ENCODE measurements at places on chromosomes 5 and 9.

DNA sequence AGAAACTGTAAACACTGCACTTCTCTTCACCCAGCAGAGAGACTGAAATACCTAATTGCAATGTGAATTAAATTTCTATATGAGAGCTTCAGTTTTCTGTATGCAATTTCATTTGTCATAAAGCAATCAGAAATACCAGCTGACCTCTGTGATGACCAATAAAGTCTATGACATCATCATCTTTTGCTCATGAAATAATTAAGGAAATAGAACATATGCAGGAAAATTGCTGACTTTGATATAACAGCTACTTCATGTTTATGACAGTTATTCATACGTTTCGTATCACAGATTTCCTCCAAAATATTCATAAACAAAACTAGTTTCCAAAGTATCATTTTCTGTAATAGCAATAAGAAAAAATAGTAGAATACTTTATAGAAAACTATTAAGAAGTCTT, 652.3 kb downstream of the SLCO4C1 start:
- no peak for DNase-seq

DNA sequence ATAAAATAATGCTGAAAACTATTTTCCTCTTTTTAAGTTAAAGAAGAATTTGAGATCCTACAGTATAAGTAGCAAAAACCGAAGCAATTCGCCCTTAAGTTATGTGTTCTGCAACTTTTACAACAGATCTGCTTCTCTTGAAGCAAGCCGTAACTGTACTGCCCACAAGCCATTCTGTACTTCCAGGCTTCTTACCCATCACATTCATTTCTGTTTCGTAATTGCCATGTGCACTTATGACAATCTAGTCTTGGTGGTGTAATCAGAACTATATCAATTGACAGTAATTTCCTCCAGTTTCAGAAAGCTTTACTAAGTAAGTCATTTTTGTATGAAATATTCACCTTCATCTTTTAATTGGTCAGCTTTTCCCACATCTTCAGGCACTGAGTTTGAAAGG, 13.8 kb downstream of the SGTB start:
- DNase-seq: no peak

GRCh38 chr5:42923710-42924109, 112.0 kb upstream of the SELENOP start:
- no peak for DNase-seq

DNA sequence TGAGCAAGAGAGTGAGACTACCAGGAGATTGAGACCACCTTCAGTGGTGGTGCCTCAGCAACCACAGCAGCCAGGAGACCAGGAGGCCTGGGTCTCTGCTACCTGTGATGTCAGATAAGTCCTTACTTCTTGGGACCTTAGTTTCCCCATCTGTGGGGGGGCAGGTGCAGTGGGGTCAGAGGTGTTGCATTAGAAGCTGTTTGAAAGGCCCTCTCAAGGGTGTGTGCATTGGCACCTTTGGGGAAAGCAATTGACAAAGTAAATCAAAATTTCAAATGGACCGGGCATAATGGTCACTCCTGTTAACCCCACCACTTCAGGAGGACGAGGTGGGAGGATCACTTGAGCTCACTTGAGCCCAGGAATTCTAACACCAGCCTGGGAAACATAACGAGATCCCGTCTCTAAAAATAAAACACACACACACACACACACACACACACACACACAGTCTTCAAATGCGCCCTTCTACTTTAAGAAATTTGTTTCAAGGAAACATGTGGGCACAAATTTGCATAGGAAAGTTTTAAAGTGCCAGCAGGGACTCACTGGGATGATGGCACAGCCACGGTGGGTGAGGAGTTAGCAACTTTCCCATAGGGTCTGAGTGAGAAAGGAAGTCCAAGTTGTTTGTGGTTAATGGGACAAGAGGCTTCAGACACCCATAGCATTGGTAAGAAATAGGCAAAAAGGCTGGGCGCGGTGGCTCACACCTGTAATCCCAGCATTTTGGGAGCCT, 1.3 kb upstream of the AK1 start:
- DNase-seq: no peak

DNA sequence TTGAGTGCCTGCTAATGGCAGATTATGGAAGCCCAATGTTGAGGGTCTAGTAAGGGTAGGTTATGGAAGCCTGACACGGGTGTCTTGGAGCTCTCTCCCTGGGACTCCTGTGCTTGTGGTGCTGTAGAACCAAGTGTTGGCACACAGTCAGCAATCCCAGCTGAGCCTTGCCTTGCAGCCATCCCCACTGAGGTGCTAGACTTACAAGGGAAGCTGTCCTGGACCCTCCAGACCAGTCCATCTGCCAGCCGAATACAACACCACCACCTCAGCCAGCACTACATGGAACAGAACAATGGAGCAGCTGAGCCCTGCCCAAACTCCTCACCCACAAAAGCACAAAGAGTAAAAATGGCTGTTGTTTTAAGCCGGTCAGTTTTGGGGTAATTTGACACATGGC, 90.5 kb upstream of the DNAH5 start:
- no peak for DNase-seq

GRCh38 chr9:87125819-87126218, 178.5 kb upstream of the GAS1 start:
- no peak for DNase-seq

DNA sequence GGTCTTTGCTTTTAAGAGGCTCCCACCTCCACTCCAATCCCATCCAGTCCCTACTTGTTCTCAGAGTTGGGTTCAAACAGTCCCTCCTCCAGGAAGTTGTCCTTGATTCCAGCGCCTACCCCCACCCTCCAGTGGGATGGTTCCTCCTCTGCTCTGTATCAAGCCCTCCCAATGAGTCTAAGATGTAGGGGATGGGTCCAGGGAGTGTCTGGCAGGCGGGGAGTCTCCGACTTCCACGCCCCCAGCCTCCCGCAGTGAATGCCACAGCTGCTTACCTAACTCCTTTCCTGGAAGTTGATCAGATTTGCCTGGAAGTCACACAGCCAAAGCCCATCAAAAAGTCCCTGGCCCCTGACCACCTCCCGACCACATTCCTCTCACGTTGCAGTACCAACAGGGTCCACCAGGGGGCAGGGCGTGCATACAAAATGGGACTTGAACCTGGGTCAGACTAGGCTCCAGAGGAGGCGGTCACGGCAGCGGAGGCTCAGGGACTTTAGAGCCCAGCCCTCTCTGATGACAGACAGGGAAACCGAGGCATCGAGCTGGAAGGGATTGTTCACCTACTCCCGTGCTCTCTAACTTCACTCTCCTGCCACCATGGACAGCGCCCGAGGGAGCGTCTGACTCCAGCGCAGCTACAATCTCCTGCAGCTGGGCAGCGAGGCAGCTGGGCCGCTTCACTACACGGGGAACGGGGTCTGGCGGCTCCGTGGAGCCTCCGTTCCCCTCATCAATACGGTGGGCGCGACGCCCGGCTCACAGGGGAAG, 25.0 kb upstream of the TDRD7 start:
- DNase-seq: peak; percentile 66

GRCh38 chr9:8208465-8208864, 408.9 kb upstream of the DMAC1 start:
- DNase-seq: no peak

- DNase-seq: no peak
These were observed 82.1 kb downstream of the GAPVD1 start for GRCh38 chr9:125343518-125344275.

GRCh38 chr9:92297611-92298010, 4.1 kb upstream of the IARS1 start:
- no peak for DNase-seq

DNA sequence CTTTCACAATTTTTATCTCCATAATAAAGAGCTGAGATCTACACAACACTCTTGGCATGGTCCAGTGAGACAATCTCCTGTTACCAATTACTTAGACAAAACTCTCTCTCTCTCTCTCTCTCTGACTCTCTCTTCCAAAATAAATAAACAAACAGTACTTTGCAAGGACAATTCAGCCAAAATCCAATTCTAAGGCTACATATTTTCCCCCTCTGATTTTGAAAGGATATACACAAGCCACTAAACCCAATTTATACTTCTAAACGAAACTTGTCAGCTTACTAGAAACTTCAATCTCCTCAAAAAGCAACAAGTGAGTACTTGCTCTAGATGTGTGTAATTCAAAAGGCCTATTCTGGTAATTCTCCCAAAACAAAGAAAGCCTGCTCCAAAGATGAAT, 26.3 kb upstream of the TNPO1 start:
- DNase-seq: no peak
